ENCODE measurements at places on chromosomes 5 and 9. TPM values are rescaled to one million over a fixed set of nuclear protein-coding genes. Genes with fewer than 3 reads are reported as not detected.

The ATG12 gene
- total RNA-seq: 62.7 TPM

The GLT6D1 gene
- total RNA-seq: not detected

The EIF4EBP3 gene
- total RNA-seq: 14.1 TPM

GRCh38 chr5:168813184-168813968, 234.2 kb upstream of the PANK3 start:
- peaks cover 99% of the 10 kb centered on the region for H3K27me3 ChIP-seq
- H3K4me3 ChIP-seq: no peak overlapping the region
- no peak overlapping the region for H3K27ac ChIP-seq
- DNase-seq: no peak
- H3K4me1 ChIP-seq: no peaks in the 10 kb centered on the region

Measured in Calu3 (cell line).